Muscle of arm (tissue), 14 donors: ENCODE measurements at places on chromosomes 11 and 22. TPM values are rescaled to one million over a fixed set of nuclear protein-coding genes. Genes with fewer than 3 reads are reported as not detected.

Gene C11orf54
- polyA plus RNA-seq: 43.2 TPM

Gene SCGB2A2
- not detected for polyA plus RNA-seq

Gene RFPL3
- polyA plus RNA-seq: 0.40 TPM

Gene KRTAP5-2
- polyA plus RNA-seq: not detected

DNA sequence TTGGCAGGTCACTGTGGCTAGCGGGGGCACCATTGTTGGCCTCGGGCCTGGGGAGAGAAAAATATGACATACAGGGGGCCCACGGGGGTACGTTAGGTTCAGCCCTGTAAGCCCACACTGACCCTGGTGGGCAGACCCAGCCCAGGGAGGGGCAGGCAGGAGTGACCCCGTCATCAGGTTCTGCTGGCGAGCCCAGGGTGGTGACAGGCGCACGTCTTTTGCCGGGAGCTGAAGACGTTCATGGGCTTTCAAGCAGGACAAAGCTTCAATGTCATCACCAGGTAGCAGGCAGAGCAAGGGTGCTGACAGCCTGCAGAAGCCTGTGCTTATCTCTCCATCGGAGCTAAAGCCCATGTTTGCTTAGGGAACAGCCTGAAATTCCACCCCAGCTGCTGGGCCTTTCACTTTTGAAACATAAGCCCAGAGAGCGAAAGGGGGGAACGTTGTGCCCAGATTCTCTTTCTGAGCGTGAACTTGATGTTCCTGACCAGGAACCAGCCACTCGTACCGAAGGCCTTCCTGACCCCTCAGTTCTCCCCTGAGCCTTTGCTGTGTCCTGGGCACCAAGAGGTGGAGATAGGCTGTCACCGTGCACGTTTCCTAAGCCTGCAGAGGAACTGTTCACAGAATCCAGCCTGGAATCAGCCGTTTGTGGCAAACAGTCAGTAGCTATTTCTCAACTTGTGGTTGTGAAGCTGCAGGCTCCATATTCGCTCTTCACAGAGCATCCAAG is 74.0 kb upstream of the ATXN10 start:
- DNase-seq: no peak

DNA sequence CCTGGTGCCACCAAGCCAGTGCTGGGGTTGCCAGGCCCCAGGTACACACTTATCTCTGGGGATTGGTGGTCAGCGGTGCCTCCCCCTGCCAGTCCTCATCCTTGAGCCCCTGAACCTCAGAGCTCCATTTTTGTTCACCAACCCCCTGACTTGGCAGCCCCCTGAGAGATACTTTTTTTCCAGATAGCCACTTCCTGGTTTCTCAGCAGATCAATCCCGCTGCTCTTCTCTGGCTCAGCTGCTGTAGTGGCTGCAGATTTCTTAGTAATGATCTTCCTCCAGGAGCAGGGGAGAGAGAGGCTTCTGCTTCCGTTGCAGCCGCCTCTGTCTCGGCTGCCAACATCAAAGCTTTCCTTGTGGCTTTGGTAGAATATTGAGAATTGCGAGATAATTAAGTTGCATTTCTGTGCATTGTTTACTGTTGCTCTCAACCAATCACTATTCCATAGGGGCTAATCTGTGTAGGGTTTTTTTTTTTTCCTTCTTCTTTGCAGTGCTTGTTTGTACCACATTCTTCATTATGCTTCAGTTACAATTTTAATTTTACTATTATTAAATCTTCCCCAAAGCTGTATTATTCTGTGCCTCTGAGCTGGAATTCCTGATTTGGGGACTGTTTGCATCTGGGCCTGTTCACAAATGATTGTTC is 92.1 kb downstream of the PKNOX2 start:
- DNase-seq: peak; percentile 30

DNA sequence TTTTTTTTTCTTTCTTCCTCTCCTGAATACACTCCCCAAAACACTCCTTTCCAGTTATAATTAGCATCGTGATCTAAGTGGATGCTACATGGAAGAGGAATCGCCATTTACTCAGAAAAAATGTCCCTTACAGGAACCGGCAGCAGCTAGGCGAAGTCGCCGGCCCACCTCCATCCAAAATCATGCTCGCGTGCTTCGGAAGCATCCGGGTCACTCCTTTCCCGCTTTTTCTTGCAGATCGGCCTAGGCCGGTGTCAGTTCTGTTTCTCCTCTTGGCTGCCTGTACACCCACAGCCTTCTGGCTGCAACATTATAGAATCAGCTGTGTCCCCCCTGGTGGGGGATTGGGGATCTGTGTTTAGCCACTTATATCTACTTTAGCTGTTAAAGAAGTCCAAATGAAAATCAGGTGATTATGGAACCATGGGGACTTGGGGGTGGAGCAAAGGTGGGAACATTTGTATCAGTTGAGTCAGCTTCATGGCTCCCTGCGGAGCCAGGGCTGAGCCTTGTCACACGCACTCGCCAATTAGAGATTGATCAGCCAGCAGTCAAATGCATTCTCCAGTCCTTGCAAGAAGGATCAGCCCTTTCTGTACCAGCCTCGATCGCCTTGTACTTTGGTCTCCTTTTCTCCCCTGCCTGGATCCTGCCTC is 36.3 kb downstream of the ASRGL1 start:
- no peak for DNase-seq

GRCh38 chr22:28183078-28183860 is 264.2 kb upstream of the PITPNB start:
- DNase-seq: no peak

GRCh38 chr11:78094250-78094649 is 14.6 kb upstream of the NDUFC2 start:
- DNase-seq: no peak

DNA sequence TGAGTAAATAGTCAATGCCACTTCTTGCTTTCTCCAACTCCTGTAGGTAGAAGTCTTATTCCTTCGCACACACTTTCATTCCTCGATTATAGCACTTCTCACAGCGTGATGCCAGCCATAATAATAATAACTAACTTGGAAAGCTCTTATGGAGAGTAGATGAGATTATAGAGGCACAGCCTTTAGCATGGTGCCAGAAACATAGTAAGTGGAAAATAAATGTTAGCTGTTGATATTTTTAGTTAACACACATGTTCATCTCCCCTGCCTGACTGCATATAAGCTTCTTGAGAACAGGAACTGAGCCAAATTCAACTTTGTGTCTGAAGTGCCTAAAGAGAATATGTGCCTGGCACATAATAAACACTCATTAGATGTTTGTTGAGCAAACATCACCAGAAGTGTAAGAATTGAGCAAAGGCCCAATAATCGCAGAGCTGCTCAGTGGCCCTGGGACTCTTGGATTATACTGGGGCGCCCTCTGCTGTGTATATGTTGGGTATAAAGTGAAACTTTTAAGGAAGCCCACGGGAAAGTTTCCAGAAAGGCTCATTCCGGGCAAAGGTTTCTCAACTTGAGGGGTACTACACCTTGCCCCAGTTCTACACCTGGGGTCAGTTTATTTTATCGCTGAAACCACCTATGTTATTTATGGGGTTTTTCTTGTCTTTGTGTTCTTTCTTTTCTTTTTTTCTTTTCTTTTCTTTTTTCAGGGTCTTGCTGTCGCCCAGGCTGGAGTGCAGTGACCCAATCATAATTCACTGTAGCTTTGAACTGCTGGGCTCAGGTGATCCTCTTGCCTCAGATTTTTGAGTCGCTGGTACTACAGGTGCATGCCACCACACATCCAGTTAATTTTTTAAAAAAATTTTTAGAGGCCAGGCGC is 22.3 kb downstream of the SLN start:
- peak; percentile 80 for DNase-seq

DNA sequence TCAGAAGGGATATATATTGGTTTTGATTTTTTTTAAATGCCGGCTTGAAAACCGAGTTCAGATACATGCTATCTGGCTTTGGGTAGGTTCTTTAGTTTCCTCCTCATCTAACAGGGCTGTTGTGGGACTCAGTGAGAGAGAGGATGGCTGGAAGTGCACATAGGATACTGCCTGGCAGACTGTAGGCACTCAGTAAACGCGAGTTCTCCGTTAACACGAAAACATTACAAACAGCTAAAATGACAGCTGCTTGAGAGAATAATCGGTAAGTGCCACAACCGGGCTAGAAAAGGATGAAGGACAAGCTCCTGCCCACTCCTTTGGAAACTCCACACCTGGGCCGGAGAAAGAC is 369 bp downstream of the XRRA1 start:
- no peak for DNase-seq

GRCh38 chr11:63940786-63941185 is 2.0 kb downstream of the NAA40 start:
- DNase-seq: no peak

DNA sequence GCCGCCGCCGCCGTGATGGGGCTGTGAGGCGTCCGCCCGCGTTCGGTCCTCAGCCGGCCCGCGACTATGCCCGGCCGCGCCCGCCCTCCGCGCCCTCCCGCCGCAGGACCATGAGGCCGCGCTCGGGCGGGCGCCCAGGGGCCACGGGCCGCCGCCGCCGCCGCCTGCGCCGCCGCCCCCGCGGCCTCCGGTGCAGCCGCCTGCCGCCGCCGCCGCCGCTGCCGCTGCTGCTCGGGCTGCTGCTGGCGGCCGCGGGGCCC is 215 bp downstream of the ZNRF3 start:
- DNase-seq: no peak

GRCh38 chr11:68021167-68021787 is 9.2 kb upstream of the NDUFS8 start:
- no peak for DNase-seq

GRCh38 chr11:5363679-5364078 is 12.4 kb downstream of the OR51B6 start:
- no peak for DNase-seq

GRCh38 chr22:37331034-37331428 is 48.7 kb downstream of the CYTH4 start:
- no peak for DNase-seq

- DNase-seq: no peak
These were observed 29.0 kb upstream of the TOLLIP start for GRCh38 chr11:1338201-1339065.

- DNase-seq: no peak
These were observed 9.4 kb downstream of the BCL2L13 start for GRCh38 chr22:17647991-17648390.

DNA sequence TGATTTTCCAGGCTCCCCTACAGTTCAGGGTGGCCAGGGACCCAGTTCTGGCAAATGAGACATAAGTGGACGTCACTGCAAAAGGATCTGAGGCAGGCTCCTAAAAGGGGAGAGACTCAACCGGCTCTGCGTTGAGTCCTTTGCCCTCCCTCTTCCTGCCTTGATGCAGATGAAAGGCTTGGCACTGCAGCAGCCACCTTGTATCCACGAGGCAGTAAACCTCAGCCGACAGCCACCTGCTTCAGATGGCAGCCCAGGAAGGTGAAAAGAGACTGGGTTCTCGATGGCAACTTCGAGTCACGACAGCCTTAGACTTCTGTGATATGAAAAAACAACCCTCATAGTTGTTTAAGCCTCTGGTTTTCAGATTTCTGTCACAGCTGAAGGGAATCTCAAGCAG is 14.7 kb upstream of the TREH start:
- no peak for DNase-seq
